ENCODE measurements at places on chromosomes 5 and 9.

- DNase-seq = no peak
Observed at GRCh38 chr5:136510481-136510880, 145.1 kb upstream of the TRPC7 start.

DNA sequence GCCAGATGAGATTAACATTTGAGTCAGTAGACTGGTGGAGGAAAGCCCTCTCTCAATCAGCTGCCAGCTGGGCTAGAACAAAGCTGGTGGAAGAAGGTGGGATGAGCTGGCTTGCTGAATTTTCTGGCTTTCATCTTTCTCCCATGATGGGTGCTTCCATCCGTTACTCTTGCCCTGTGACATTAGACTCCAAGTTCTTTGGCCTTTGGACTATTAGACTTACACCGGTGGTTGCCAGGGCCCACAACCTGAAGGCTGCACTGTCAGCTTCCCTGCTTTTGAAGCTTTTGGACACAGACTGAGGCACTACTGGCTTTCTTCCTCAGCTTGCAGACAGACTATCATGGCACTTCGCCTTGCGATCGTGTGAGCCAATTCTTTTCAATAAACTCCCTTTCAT, 642.7 kb downstream of the TAF11L14 start:
- DNase-seq = no peak

DNA sequence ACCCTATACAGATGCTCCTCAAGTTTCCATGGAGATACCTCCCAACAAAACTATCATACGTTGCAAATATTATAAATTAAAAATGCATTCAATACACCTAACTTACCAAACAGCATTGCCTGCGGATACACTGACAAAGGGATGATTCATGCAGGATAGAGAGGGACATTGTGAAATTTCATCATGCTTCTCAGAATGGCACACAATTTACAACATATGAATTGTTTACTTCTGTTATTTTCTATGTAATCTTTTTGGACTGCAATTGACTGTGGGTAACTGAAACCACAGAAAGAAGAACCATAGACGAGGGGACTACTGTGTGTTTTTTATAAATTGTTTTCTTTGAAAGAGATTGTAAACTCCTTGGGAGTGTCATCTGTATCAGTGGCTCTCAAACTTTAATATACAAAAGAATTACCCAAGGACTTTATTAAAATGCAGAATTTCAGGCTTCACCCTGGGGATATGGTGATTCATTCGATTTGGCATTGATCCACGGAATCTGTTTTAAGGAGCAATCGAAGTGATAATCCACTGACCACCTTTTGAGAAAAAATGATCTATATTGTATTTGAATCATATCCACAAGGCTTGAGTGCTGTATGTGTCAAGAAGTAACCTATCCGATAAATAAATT, 146.4 kb downstream of the SGCD start:
- no peak for DNase-seq

DNA sequence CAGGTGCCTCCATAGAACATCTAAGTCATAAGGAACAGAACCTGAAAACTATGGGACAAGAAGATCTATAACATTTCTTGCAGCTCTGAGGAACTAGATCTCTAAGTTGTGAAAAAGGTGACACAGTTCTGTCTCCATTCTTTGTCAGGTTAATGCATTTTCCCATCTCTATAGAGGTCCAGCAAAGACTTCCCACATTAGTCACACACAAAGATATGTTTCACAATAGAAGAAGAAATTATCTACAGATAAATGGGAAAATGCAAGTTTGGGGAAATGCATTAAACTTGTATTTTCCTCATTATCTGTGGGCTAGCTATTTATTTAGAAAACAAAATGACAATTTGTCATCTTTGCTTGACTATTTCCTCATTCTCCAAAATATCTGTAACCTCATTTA, 458.6 kb upstream of the PAPPA start:
- no peak for DNase-seq

DNA sequence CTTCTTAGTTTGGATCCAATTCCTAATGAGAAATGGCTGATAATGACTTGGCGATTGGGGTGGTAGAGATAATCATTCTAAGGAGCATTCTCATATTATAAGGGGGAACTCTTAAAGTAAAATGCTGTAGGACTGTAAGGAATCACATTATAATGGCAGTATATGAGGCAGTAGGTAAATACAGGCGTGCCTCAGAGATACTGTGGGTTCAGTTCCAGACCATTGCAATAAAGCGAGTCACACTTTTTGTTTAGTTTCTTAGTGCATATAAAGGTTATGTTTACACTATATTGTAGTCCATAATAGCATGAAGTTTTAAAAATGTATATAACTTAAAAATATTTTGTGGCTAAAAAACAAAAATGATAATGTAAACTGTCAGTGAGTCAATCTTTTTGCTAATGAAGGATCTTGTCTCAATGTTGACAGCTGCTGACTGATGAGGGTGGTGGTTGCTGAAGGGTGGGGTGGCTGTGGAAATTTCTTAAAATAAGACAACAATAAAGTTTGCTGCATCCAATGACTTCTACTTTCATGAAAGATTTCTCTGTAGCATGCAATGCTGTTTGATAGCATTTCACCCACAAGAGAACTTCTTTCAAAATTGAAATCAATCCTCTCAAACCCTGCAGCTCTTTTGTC, 15.8 kb downstream of the NMUR2 start:
- no peak for DNase-seq

DNA sequence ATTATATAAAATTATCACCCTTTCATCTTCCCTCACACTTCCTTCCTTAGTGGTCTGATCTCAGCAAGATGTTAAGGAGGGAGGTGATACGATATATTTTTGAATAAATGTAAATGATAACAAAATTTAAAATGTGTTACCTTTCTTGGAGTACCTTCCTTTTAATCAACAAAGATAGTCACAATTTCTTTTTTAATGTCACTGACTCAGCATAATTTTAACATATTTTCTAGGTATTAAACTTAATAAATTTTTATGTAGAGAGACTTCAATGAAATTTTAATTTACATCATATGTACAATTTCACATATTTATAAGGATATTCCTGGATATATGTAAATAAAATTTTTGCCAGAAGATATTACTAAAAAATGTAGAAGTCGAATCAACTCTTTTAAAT, 125.0 kb upstream of the FBN2 start:
- DNase-seq = no peak

Data from stimulated activated CD8-positive, alpha-beta memory T cell treated with anti-CD3 and anti-CD28 coated beads, Interleukin-2, amount 100 ng/mL, for 48 hours (primary cell).